ENCODE measurements at places on chromosomes 6 and 20.

GRCh38 chr6:143222801-143223231, 162.1 kb downstream of the AIG1 start:
- DNase-seq: no peak
- no peaks in the 10 kb centered on the region for H3K4me1 ChIP-seq
- no peak overlapping the region for H3K4me3 ChIP-seq

DNA sequence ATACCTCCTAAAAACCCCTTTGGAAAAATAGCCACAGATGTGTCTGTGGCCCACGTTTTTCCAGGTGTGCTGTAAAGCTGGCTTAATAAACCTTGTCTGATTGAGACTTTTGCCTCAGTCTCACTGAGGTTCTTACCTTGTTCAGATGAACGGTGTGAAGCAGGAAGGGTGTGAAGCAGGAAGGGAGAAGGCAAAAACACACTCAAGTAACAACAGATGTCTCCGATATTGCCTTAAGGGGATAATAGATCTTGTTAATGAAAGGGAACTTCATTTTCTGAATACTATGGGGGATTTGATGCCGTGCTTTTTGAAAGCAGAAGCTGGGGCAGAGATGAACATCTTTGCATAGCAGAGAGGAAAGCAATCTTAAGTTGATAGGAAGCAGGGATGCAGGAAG, 37.8 kb downstream of the EDN1 start:
- H3K4me1 ChIP-seq: peaks cover 52% of the 10 kb centered on the region
- H3K27me3 ChIP-seq: no peaks in the 10 kb centered on the region
- H3K27ac ChIP-seq: no peak overlapping the region
- H3K36me3 ChIP-seq: peaks cover 6% of the 10 kb centered on the region
- no peak overlapping the region for H3K4me3 ChIP-seq

- no peaks in the 10 kb centered on the region for H3K36me3 ChIP-seq
- no peak overlapping the region for H3K4me3 ChIP-seq
- peaks cover 100% of the 10 kb centered on the region for H3K27me3 ChIP-seq
- DNase-seq: no peak
Observed at GRCh38 chr20:61868006-61868405, 197.7 kb downstream of the TAF4 start.

GRCh38 chr6:5379647-5380242, 118.4 kb downstream of the FARS2 start:
- no peaks in the 10 kb centered on the region for H3K4me1 ChIP-seq
- H3K27me3 ChIP-seq: no peaks in the 10 kb centered on the region
- H3K4me3 ChIP-seq: no peak overlapping the region
- no peak overlapping the region for H3K27ac ChIP-seq
- no peaks in the 10 kb centered on the region for H3K36me3 ChIP-seq
- no peak for DNase-seq

DNA sequence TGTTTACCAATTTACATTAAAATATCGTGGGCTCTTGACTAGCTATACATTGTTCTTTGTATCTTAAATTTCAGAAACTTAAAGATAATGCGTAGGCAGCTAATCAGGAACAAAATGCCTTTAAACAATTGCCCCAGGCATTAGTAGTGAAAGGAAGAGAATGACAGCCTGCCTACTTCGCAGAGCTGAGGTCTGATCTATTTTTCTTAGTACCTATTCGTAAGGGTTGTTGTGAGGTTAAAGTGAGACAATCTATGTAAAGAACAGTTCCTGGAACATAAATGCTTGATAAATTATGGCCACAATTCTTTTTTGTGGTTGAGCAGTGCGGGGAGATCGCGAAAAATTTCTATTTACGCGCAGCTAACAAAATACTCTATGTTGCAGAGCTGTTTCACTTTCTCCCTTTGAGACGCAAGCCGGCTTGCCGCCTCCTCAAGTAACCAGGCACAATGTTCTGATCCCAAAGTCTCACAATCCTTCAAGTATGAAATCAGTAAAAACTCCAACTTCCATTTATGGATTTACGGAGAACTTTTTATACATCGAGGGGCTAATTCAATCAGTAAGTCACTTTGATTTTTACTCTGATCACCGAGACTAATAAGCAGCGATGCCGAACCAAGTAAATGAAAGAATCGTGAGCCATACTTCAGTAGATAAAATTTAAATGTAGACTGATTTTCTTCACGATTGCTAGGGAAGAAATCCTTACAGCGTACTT, 878 bp upstream of the PNRC1 start:
- peak; percentile 18 for DNase-seq
- H3K27me3 ChIP-seq: no peaks in the 10 kb centered on the region
- H3K36me3 ChIP-seq: 0 out of 2 replicates have a peak, but pooled peaks cover 9% of the 10 kb centered on the region

- H3K4me1 ChIP-seq: peaks cover 16% of the 10 kb centered on the region
- H3K36me3 ChIP-seq: no peaks in the 10 kb centered on the region
- H3K27me3 ChIP-seq: no peaks in the 10 kb centered on the region
- H3K4me3 ChIP-seq: no peak overlapping the region
Observed at GRCh38 chr6:150412221-150412620, 43.4 kb downstream of the IYD start.

- no peak overlapping the region for H3K4me3 ChIP-seq
- no peaks in the 10 kb centered on the region for H3K36me3 ChIP-seq
- peaks cover 3% of the 10 kb centered on the region for H3K4me1 ChIP-seq
- H3K27ac ChIP-seq: no peak overlapping the region
Observed at GRCh38 chr6:24990944-24991809, 55.4 kb upstream of the RIPOR2 start.

DNA sequence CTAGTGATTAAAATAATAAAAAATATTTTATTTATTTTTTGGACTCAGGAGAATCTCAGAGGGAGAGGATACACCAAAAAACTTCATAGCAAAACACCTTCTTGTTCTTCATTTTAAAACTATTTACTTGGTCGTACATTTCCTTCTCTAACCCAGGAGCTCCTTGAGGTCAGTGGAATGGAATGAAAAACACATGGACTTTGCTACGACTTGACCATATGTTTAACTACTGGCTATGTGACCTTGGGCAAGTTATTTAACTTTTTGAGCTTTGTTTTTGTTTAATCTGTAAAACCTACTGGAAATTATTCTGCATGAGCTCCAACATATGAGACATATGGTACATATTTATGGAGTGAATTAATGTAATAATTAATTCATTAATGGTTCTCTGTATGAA, 1005.5 kb upstream of the CITED2 start:
- H3K4me1 ChIP-seq: no peaks in the 10 kb centered on the region
- H3K4me3 ChIP-seq: no peak overlapping the region
- H3K27ac ChIP-seq: no peak overlapping the region
- H3K36me3 ChIP-seq: no peaks in the 10 kb centered on the region
- H3K27me3 ChIP-seq: no peaks in the 10 kb centered on the region

DNA sequence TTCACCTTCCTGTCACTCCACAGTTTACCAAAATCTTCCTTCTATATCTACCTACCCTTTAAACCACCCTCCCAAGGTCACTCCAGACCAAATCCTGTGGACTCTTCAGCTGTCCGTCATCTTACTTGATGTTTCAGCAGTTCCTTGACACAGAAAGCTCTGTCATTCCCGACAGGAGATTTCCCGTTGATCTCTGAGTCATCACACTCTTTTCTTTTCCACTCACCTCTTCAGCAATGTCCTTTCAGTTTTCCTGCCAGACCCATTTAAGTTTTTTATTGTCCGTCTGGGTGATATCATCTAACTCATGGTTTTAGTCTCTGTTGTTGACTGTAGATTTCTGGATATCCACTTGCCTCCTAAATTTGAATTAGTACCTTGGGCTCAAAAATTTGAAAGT, 69.9 kb upstream of the SCGN start:
- H3K36me3 ChIP-seq: peaks cover 3% of the 10 kb centered on the region
- no peak for DNase-seq
- H3K4me3 ChIP-seq: no peak overlapping the region
- no peak overlapping the region for H3K27ac ChIP-seq
- H3K27me3 ChIP-seq: no peaks in the 10 kb centered on the region

- H3K27me3 ChIP-seq: peaks cover 19% of the 10 kb centered on the region
- H3K27ac ChIP-seq: no peak overlapping the region
- no peak for DNase-seq
- H3K36me3 ChIP-seq: no peaks in the 10 kb centered on the region
- H3K4me1 ChIP-seq: no peaks in the 10 kb centered on the region
Observed at GRCh38 chr6:137601471-137601870, 107.3 kb upstream of the OLIG3 start.

GRCh38 chr20:43870484-43870883, 44.2 kb upstream of the TOX2 start:
- DNase-seq: no peak
- no peak overlapping the region for H3K4me3 ChIP-seq
- H3K27ac ChIP-seq: no peak overlapping the region
- no peaks in the 10 kb centered on the region for H3K27me3 ChIP-seq
- no peaks in the 10 kb centered on the region for H3K4me1 ChIP-seq

DNA sequence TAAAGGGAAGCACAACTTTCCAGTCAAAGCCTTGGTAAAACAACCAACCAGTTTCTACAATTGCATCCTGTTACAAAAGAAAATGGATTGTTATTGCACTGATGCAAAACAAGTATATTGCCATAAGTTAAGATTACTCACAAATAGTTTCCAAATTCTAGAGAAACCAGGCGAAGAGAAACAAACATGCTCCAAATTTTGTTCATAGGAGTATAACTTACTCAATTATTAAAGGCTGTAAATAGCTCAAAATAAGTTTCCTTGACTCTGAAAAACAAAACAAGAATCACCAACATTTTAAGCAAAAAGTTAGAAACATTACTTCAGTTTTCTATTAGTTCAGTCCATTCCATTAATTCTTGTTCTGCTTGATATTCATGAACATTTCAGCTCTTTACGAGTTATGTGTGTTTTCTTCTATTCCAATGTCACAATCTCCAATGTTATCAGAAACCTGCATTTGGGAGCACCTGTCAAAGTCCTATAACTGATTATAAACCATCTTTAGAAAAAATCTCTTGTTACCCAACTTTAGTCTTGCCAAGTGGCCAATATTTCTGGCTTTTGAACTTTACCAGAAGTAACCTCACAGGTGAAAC, 137.9 kb upstream of the THBS2 start:
- H3K36me3 ChIP-seq: no peaks in the 10 kb centered on the region
- H3K4me1 ChIP-seq: no peaks in the 10 kb centered on the region
- no peak for DNase-seq
- peaks cover 70% of the 10 kb centered on the region for H3K27me3 ChIP-seq
- H3K27ac ChIP-seq: no peak overlapping the region

DNA sequence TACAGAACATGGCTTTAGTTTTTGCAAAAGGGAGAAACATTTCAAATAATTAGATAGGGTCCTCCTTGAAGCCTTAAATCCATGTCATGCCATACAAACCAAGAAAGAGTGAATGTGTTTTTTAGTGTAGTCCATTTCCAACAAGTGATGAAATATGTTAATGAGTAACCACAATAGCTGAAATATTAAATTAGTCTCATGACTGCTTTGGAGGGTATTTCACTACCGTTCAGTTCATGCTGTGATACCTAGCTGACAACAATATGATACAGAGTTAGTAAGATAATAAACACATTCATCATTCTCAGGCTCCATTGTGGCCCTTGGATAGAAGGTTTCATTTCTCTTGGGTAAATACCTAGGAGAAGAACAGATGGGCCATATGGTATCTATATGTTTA, 5.8 kb upstream of the ID4 start:
- no peaks in the 10 kb centered on the region for H3K27me3 ChIP-seq
- H3K36me3 ChIP-seq: no peaks in the 10 kb centered on the region
- no peak overlapping the region for H3K4me3 ChIP-seq
- peaks cover 13% of the 10 kb centered on the region for H3K4me1 ChIP-seq
- DNase-seq: no peak

GRCh38 chr6:16644540-16645250, 116.6 kb downstream of the ATXN1 start:
- no peaks in the 10 kb centered on the region for H3K36me3 ChIP-seq
- DNase-seq: no peak
- peaks cover 4% of the 10 kb centered on the region for H3K4me1 ChIP-seq
- no peak overlapping the region for H3K4me3 ChIP-seq
- no peak overlapping the region for H3K27ac ChIP-seq
- no peaks in the 10 kb centered on the region for H3K27me3 ChIP-seq

GRCh38 chr6:121756666-121757065, 321.2 kb downstream of the GJA1 start:
- H3K4me1 ChIP-seq: no peaks in the 10 kb centered on the region
- no peaks in the 10 kb centered on the region for H3K36me3 ChIP-seq
- no peak for DNase-seq
- H3K4me3 ChIP-seq: no peak overlapping the region

DNA sequence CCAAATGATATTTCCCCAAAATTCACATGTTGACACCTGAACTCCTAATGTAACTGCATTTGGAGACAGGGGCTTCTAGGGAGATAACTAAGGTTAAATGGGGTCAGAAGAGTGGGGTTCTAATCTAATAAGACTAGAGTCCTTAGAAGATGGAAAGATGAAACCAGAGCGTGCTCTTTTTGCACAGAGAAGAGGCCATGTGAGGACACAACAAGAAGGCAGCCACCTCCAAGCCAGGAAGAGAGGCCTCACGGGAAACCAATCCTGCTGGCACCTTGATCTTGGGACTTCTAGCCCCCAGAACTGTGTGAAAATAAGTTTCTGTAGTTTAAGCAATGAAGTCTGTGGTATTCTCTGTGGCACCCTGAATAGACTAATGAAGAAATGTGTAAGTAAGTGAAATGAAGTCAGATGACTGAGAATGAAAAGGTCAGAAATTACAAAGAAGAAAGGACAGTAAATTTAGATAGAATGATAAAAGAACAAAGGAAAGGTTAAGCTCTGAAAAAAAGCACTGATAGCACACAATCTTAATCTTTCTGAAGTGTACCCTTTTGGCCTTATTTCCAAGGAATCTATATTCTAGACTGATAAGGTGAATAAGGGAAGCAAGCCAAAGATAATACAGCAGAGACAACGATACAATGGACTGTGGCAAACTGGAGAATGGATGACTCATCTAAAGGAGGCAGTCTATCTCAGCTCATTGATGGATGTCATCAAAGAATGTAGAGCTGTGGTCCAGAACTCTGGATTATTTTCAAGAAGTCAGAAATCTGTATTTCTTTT, 110.4 kb downstream of the MYB start:
- H3K27ac ChIP-seq: no peak overlapping the region
- H3K27me3 ChIP-seq: no peaks in the 10 kb centered on the region

DNA sequence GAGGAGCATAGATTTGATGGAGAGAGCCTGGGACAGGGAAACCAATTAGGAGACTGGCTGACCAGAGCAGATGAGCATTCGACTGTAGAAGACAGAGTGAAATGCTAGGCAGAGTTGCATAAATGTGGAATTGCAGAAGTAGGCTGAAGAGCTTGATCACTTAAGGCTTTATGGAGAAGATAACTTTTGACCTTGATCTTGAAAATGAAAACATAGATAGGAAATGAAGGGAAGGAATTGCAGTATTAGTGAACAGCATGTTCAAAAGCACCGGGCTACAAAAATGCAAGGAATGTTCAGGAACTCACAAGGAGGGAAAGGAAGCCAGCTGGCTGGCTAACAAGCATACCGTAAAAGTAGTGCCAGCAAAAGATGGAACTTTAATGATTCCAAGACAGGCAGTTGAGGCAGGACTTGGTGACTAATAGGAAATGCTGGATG, 20.5 kb upstream of the LTV1 start:
- no peaks in the 10 kb centered on the region for H3K36me3 ChIP-seq
- no peak overlapping the region for H3K27ac ChIP-seq
- no peak overlapping the region for H3K4me3 ChIP-seq
- no peak for DNase-seq
- no peaks in the 10 kb centered on the region for H3K27me3 ChIP-seq

- DNase-seq: no peak
- H3K4me3 ChIP-seq: peak overlapping the region; percentile 90
- H3K27ac ChIP-seq: no peak overlapping the region
- H3K36me3 ChIP-seq: peaks cover 10% of the 10 kb centered on the region
Observed at GRCh38 chr6:82245376-82245775, 2.2 kb downstream of the IBTK start.

GRCh38 chr20:53126185-53126584, 154.0 kb downstream of the TSHZ2 start:
- H3K27me3 ChIP-seq: peaks cover 31% of the 10 kb centered on the region
- no peak for DNase-seq
- H3K4me1 ChIP-seq: no peaks in the 10 kb centered on the region
- H3K4me3 ChIP-seq: no peak overlapping the region
- H3K27ac ChIP-seq: no peak overlapping the region

All from PC-9 (cell line).